GM23248 (cell line): ENCODE measurements at places on chromosomes 4 and X. TPM values are rescaled to one million over a fixed set of nuclear protein-coding genes. Genes with fewer than 3 reads are reported as not detected.

GRCh38 chr4:82043081-82043808 lies 330.5 kb downstream of the HNRNPD start:
- H3K36me3 ChIP-seq = no peaks in the 10 kb centered on the region
- peaks cover 15% of the 10 kb centered on the region for H3K27me3 ChIP-seq
- no peaks in the 10 kb centered on the region for H3K4me1 ChIP-seq
- peak; percentile 2 for DNase-seq
- no peak overlapping the region for H3K4me3 ChIP-seq

DNA sequence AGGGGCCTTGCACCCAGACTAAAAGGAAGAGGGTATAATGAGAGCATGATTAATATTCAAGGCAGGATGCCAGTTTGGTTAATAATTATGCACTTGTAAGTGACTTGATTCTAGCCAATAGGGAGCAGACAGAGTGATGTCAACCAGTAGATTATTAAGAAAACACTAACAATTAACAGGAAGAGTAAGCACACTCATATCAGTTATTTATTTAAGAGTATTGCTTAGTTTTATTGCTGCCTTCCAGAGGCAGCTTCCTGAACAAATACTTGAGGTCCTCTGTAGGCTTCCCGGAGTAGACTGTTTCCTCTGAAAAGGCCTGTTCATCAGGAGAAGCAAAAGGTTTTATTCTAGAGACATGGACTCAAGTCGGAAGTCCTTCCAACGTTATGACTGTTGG lies 129.1 kb upstream of the AFF2 start:
- H3K27ac ChIP-seq = no peak overlapping the region
- H3K27me3 ChIP-seq = no peaks in the 10 kb centered on the region
- H3K4me1 ChIP-seq = no peaks in the 10 kb centered on the region
- H3K36me3 ChIP-seq = no peaks in the 10 kb centered on the region

DNA sequence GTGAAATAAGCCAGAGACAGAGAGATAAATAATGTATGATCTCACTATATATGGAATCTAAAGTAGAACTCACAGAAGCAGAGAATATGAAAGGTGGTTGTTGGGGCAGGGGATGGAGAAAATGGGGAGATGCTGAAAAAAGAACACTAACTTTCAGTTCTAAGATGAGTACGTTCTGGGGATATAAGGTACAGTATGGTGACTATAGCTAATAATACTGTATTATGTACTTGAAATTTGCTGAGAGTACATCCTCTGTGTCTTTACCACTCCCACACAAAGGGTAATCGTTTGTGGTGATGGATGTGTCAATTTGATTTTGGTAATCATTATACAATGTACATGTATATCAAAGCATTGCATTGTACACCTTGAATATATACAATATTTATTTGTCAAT lies 6.6 kb downstream of the FBXL5 start:
- H3K27ac ChIP-seq = no peak overlapping the region
- H3K27me3 ChIP-seq = no peaks in the 10 kb centered on the region
- H3K4me1 ChIP-seq = peaks cover 40% of the 10 kb centered on the region
- H3K4me3 ChIP-seq = no peak overlapping the region

DNA sequence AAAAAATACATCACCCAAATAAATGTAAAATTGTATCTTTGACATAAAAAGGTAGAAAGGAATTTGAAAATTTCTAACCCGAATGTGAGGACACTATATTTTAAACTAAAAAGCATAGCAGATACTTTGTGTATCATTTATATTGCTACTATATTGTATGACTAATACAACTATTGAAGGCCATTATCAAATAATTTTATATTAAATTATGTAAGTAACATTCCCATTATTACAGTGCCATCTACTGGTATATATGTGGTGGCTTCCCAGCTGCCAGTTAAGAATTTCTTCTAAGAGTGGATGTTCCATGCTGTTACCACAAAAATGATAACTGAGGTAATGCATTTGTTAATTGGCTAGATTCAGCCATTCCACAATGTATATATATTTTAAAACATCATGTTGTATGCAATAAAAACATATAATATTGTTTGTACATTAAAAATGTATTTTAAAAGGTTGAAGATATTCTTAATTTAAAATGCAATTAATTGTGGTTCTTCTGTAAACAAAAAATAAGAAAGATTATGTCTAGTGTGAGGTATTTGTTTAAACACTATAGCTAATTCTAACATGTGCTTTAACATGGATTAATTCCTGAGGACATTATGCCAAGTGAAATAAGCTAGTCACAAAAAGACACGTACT lies 65.3 kb downstream of the EGF start:
- H3K27ac ChIP-seq = no peak overlapping the region
- no peaks in the 10 kb centered on the region for H3K36me3 ChIP-seq
- DNase-seq = peak; percentile 78
- no peaks in the 10 kb centered on the region for H3K27me3 ChIP-seq

DNA sequence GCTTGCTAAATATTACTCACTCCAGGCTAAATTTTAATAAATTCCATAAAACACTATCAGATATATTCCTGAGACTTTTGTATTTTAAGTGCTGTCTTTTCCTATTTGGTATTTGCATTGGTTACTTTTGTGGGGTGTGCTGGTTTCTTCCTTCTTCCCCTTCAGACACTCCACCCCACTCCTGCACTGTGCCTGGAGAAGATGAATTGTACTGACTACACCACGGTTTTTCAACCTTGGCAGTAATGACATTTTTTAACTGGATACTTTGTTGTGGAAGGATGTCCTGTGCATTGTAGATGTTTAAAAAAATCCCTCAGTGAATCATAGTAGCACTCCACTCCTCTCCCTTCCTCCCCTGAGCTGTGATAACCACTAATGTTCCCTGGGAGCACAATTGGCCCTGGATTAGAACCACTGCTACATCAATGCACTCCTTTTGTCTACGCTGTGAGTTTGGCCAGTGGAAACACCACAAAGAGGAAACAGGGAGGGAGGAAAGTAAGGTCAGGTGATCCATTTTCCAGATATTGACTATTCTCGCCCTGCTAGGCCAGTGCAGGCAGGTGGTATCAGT lies 36.3 kb downstream of the SNCA start:
- no peaks in the 10 kb centered on the region for H3K27me3 ChIP-seq
- no peaks in the 10 kb centered on the region for H3K4me1 ChIP-seq
- no peak overlapping the region for H3K27ac ChIP-seq
- no peak overlapping the region for H3K4me3 ChIP-seq

DNA sequence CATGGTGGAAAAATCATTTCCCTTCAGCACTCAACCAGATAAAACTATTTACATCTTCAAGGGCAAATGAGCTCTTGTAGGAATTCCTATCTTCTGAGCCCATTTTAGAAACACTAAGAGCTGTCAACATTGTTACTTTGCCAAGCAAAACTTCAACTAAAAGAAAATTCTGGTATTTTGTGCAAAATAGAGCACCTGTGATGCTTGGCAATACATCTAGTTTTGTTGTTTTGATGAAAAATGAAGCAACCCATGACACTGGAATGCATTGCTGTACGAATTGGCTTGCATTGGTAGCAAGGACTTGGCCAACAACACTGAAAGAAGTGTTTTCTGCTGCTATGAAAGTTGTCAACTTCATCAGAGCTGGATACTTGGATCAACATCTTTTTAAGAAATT lies 194.4 kb downstream of the COX18 start:
- H3K4me3 ChIP-seq = no peak overlapping the region
- no peak overlapping the region for H3K27ac ChIP-seq
- H3K27me3 ChIP-seq = peaks cover 7% of the 10 kb centered on the region
- no peaks in the 10 kb centered on the region for H3K36me3 ChIP-seq
- no peaks in the 10 kb centered on the region for H3K4me1 ChIP-seq
- no peak for DNase-seq

- H3K27ac ChIP-seq = peak overlapping the region; percentile 29; the same call in 1 of the 2 replicates
- peaks cover 10% of the 10 kb centered on the region for H3K4me1 ChIP-seq
- no peaks in the 10 kb centered on the region for H3K27me3 ChIP-seq
These were observed 367.6 kb downstream of the ARHGAP24 start for GRCh38 chr4:85842540-85842939.

GRCh38 chrX:11768039-11768438 lies 10.0 kb downstream of the MSL3 start:
- no peaks in the 10 kb centered on the region for H3K27me3 ChIP-seq
- H3K27ac ChIP-seq = no peak overlapping the region
- no peaks in the 10 kb centered on the region for H3K4me1 ChIP-seq
- no peak overlapping the region for H3K4me3 ChIP-seq
- no peak for DNase-seq
- H3K36me3 ChIP-seq = 0 out of 2 replicates have a peak, but pooled peaks cover 4% of the 10 kb centered on the region

- peaks cover 6% of the 10 kb centered on the region; the same call in 1 of the 2 replicates for H3K4me1 ChIP-seq
- DNase-seq = no peak
- no peak overlapping the region for H3K27ac ChIP-seq
- no peaks in the 10 kb centered on the region for H3K27me3 ChIP-seq
- no peaks in the 10 kb centered on the region for H3K36me3 ChIP-seq
These were observed 11.9 kb upstream of the ZNF157 start for GRCh38 chrX:47358387-47359065.

- H3K4me3 ChIP-seq = no peak overlapping the region
- H3K27me3 ChIP-seq = no peaks in the 10 kb centered on the region
- no peak for DNase-seq
- H3K27ac ChIP-seq = no peak overlapping the region
These were observed 638.7 kb downstream of the DMD start for GRCh38 chrX:32572644-32573043.

DNA sequence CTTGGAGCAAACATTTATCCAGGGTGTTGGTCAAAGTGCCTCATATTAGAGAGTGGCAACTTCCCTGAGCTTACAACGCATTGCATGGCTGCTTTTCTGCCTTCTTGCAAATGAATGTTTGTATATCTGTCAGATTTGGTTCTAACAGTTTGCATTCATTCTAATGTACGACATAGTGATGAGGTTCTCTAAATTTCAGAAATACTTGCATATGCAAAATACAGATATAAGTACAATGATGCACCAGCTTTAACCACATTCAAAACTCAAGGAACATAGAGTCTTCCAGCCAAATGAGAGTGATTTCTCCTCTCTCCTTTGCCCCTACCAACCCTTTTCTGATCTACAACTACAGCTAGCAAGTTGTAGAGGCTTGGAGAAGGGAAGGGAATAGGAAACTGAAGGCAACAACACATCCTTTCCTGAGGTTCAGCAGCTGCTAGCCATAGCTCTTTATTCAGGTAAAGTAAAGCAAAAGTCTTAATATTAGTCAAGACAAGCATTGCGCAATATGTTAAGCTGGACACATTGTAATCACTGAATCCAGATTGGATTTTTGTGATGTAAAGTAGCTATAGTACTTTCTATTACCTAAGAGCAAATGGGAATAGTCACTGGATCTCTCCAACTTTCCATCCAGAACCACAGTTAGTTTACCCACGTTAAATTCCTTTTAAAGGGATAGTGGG lies 6.3 kb downstream of the TKTL2 start:
- H3K4me3 ChIP-seq = no peak overlapping the region
- H3K4me1 ChIP-seq = no peaks in the 10 kb centered on the region
- peak; percentile 7 for DNase-seq
- no peak overlapping the region for H3K27ac ChIP-seq
- no peaks in the 10 kb centered on the region for H3K36me3 ChIP-seq

DNA sequence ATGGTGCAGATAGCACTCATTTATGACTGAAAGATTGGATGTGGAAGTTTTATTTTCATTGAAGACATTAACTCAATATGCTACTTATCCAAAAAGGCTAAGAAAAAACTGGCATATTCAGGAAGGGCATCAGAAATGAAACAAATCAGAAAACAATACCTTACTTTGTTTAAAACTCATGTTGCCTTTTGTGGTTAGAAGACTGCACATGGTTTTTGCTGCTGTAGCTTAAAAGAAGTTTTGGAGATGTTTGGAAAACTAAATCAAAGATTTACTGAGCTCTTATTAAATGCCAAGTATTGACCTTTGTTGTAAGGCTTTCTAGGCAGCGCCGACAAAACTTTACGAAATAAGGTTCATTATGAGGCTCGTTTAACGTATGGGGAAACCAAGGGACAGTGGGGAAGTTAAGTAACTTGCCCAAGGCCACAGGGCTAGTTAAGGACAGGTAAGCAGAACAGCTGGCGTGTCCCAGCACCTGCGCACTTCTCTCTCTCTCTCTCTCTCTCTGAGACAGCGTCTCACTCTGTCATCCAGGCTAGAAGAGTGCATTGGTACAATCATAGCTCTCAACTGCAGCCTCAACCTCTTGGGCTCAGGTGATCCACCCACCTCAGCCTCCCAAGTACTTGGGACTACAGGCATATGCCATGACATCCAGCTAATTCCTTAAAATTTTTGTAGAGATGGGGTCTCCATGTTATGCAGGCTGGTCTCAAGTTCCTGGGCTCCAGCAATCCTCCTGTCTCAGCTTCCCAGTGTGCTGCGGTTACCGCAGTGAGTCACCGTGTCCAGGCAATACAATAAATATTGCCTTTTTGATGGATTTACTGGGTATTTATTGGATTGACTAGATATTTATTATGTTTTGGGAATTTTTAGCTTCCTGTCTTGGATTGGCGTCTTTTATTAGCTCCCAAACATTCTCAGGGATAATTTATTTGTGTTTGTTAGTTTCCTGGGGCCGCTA lies 16.1 kb downstream of the LRP2BP start:
- H3K4me3 ChIP-seq = no peak overlapping the region
- H3K27ac ChIP-seq = no peak overlapping the region

- H3K36me3 ChIP-seq = no peaks in the 10 kb centered on the region
- no peaks in the 10 kb centered on the region for H3K27me3 ChIP-seq
- no peak overlapping the region for H3K4me3 ChIP-seq
These were observed 11.8 kb upstream of the SOWAHB start for GRCh38 chr4:76909711-76910110.

DNA sequence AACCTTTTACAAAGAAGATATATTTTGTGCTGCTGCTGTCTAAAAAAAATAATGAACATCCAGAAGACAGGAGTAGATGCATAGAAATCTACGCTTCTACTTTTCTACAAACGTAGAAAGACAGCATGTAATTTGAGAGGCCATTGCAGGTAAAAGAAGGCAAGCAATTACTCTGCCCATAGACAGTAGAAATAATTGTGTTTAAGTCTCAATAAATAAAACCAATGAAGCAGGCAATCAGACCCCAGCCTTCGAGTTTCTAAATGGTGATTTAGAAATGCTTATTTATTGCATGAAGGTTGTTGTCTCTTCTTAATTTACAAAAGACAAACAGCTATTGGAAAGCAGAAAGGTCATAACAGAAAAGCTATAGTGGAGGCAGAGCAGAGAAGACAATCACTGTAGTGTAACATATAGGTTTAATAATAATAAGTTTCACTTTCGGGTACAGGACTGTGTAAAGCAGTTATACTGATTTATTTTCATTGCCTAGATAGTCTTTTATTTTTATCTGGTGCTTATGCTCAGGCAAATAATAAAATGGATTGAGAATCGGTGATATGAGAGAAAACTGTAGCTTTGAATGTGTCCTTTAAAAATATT lies 123.0 kb upstream of the TACR3 start:
- no peaks in the 10 kb centered on the region for H3K36me3 ChIP-seq
- no peaks in the 10 kb centered on the region for H3K4me1 ChIP-seq
- DNase-seq = no peak
- no peaks in the 10 kb centered on the region for H3K27me3 ChIP-seq
- no peak overlapping the region for H3K27ac ChIP-seq

Gene NEIL3
- polyA plus RNA-seq = 3.2 and 3.7 TPM in 2 replicates

Gene ADGRG4
- polyA plus RNA-seq = not detected in 2 replicates

Gene RPL9
- polyA plus RNA-seq = 588 and 627 TPM in 2 replicates

Gene CTAG1A
- not detected in 2 replicates for polyA plus RNA-seq

Gene STOX2
- polyA plus RNA-seq = not detected in 2 replicates

Gene HSPA4L
- polyA plus RNA-seq = 2.1 and 2.2 TPM in 2 replicates

Gene MAGED4
- 19.6 and 19.8 TPM in 2 replicates for polyA plus RNA-seq

Gene CWH43
- polyA plus RNA-seq = not detected in 2 replicates

Gene KLHL2
- 10.9 and 11.0 TPM in 2 replicates for polyA plus RNA-seq

Gene GAGE12H
- not detected in 2 replicates for polyA plus RNA-seq

Gene PPP1R2C
- polyA plus RNA-seq = not detected in 2 replicates
